Activated naive CD4-positive, alpha-beta T cell treated with anti-CD3 and anti-CD28 coated beads, Interleukin-2, amount 50 U/mL, for 72 hours (primary cell): ENCODE measurements at places on chromosomes 7 and 10.

DNA sequence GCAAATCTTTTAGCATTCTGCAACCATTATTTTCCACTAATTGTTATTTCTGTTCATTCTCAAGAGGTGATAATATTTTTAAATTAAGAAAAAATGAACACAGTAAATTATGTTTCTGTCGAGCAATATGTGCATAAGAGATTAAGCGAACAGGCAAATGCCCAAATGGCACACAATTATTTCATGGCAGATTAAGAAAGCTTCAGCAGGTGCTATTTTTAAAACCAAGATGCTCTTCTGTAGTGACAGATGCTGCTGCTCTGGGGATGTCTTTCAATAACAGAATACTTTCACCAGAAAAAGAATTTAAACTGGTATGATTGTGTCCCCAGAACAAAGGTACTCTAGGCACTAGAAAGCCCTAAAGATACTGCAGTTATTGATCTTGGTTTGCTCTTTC is 412.7 kb upstream of the SORCS1 start:
- no peak for DNase-seq

DNA sequence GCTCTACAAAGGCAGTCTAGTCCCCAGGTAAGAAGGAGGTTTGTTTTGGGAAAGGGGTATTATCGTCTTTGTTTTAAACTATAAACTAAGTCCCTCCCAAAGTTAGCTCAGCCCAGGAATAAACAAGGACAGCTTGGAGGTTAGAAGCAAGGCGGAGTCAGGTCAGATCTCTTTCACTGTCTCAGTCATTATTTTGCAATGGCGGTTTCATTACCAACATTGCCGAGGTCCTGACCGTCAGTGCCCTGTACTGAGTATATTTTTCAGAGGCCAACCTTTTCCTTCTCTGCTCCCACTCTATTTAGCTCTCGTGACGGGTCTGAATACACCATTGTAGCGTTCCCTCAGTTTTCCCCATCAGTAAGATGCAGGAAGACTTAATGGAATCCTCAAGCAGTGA is 184.5 kb downstream of the PRKCQ start:
- DNase-seq: no peak

DNA sequence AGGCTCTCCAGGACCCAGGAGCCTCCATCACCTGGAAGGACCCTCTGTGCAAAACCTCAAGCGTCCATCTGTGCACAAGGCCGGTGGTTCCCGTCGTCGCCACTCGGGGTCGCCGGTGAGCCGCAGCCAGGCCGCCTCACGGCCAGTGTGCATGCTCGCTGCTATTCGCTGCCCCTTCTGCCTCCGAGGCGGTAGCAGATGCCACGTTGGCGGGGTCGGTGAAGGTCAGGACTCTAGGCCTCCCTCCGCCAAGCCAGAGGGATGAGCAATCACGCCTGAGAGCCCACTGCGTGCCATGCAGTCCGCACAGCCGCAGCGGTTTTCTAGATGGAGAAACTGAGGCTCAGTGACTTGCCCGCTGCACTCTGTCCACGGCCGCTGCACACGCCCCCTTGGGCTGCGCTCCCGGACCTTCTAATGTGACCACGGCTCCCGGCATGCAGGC is 5.7 kb downstream of the UPK3B start:
- no peak for DNase-seq

DNA sequence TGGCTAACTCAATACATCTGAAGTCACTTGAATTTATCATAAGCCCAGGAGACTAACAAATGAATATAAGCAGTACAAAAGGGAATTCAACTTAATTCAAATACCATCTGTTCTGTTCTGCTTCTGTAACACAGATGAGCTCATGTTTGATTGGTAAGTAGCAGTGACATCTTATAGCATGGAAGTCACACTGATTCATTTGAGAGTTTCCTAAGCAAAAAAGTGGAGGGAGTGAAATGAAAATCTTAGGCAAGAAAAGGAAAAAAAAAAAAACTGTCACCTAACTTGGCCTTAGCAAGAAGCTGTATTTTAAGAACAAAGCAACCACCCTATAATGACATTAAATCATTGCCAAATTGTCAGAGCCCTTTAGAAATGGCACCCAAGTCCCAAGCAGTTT is 49.5 kb downstream of the SMURF1 start:
- no peak for DNase-seq

DNA sequence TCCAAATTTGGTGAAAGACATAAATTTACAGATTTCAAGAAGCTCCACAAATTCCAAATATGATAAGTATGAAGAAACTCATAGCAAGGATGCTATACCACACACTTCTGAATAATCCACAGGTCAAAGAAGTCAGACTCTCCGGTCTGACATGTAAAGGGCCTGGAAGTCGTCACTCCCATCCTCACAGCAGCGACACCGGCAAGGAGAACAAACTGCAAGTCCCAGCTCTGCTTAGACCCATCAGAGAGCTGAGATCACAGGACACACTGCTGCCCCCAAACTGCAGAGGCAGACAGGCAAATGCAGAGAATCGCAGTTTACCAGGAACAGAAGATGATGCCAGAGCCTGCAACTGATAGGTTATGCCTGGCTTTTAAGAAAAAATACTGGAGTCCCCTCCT is 62.0 kb downstream of the AMZ1 start:
- no peak for DNase-seq
